ENCODE measurements at places on chromosomes 16 and 17. TPM values are rescaled to one million over a fixed set of nuclear protein-coding genes. Genes with fewer than 3 reads are reported as not detected.

DNA sequence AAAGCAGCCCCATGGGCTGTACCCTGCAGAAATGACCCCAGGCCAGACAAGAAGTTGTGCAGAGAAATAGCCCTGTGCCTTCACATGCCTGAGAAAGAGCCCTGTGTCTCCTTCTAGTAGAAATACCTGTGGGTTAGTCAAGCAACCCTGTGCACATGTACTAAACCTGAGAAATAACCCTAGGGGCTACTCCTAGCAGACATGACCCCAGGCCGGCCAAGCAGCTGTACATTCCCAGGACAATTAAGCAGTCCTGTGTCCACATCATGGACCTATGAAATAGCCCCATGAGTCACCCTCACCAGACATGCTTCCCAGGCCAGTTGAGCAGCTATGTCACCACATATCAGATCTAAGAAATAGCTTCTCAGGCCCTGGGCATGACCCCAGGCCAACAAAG, 519.7 kb upstream of the CA10 start:
- no peak for DNase-seq

Gene C17orf100
- 0.81 TPM for total RNA-seq

Gene PIK3R6
- total RNA-seq: 0.54 TPM

Gene TGFB1I1
- 124 TPM for total RNA-seq

DNA sequence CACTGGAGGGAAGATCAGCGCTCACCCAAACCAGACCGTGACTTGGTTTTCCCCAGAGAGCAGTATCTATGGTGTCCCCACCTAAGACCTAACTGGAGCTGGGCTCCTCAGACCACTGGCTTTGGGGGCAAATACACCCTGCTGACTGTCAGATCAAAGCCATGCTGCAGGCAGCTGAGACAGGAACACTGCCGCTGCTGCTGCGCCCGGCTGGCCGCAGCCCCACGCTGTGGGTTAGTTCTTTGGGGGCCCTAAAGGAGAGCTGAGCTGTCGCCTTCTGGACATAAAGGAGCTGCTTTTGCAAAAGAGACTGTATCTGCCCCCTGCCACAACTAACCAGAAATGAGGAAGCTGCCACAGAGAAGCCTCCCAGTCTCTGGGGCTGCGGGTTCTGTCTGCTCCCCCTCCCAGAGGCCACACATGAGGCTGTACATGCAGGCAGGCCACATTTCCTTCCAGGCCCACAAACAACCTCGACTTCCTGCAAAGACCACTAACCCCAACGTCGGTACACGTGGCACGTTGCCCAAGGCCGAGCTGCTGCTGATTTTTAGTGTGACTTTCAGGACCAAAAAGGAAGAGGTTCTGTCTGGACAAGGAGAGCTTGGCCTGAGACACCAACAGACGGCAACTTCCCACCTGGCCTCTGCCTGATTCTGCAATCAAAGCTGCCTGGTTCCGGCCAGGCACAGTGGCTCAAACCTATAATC, 18.2 kb upstream of the ABR start:
- peak; percentile 92 for DNase-seq

Gene EME1
- 0.36 TPM for total RNA-seq

DNA sequence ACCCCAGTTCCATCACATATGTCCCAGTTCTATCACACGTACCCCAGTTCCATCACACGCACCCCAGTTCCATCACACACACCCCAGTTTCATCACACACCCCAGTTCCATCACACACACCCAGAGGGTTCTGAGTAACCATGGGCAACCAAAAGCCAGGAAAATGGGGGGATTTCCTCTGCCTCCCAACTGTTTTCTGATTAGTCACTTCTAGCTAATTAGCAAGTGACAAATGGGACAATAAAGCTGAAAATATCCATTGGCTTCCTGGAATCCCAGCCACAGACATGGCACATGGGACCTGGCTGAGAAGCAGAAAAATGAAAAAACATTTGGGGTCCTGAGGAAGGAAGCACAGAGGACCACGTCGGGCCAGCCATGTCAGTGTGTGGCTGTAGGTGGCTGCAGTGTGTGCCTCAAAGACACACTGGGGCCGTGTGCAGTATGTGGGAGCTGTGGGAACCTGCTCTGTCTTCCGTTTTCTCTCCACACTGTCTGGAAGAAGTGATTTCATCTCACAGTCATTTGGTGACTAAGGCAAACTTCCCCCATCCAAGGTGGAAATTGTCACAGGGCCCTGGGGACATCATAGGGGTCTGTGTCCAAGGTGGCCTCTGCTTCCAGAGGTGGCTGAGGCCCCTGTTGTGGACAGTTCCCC, 106.7 kb downstream of the CMIP start:
- DNase-seq: no peak

Gene CTRB2
- not detected for total RNA-seq

Gene TMEM114
- total RNA-seq: not detected

DNA sequence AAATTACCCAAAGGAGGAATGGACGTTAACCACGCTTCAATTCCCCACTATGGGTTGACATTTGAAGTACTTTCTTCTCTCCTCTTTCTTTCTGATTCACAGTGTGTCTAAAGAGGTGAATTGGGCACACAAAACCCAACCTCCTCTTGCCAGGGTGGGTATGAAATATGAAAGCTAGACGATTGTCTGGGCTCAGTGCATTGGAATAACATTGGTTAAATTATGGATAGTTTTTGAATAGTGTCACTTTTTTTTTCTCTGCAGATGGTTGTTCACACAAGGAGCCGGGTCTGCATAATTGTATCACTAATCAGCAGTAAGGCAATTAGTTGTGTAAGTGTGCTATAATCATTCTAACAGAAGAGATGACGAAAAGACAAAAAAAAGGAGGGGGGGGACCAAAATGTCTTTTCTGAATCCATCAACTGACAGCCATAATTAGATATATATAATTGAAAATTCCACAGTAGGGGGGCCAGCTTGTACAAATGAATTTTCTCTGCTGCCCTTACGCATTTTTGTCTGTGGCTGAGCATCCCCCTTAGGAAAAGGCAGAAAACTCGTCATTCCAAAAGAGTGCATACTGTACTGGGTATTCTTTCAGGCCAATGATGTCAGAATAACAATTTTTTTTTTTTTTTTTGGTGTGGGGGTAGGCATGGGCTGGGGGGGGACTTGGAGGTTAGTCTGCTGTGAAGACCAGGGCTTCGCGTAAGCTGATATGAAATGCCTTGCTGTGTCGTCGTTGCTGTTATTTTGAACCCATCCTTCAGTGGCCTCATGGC, 307.5 kb upstream of the SALL1 start:
- DNase-seq: no peak
